Neural crest cell (in vitro differentiated cells): ENCODE measurements at places on chromosomes 2 and 18.

DNA sequence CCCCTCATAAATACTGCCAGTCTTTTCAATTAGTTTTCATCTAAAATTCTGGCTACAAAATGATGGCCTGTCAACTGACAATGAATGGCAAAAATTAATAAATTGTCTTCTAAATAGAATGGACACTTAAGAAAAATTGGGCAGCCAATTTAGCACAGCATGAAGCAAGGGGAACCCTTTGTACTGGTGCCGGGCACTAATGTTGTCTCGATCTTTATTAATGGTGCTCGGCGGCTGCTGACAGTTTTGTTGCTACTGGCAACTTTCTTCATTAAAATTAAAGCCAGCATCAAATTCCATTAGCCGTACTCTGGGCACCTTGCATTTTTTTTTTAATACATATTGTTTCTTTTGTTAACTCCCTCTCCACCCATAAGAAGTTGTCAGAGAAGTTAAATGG, 309.3 kb downstream of the GBX2 start:
- peaks cover 59% of the 10 kb centered on the region for H3K4me1 ChIP-seq
- H3K36me3 ChIP-seq, result peaks cover 3% of the 10 kb centered on the region
- H3K27me3 ChIP-seq, result no peaks in the 10 kb centered on the region
- no peak overlapping the region for H3K4me3 ChIP-seq
- H3K27ac ChIP-seq, result no peak overlapping the region

GRCh38 chr2:85248773-85249509, 78.8 kb downstream of the TGOLN2 start:
- H3K4me1 ChIP-seq, result peaks cover 79% of the 10 kb centered on the region
- H3K27me3 ChIP-seq, result no peaks in the 10 kb centered on the region
- no peak for DNase-seq
- no peak overlapping the region for H3K4me3 ChIP-seq
- peak overlapping the region; percentile 54 for H3K27ac ChIP-seq

GRCh38 chr2:206212673-206213513, 53.2 kb downstream of the EEF1B2 start:
- H3K27me3 ChIP-seq, result no peaks in the 10 kb centered on the region
- peaks cover 27% of the 10 kb centered on the region for H3K4me1 ChIP-seq
- no peak for DNase-seq
- peaks cover 2% of the 10 kb centered on the region for H3K36me3 ChIP-seq
- H3K4me3 ChIP-seq, result peak overlapping the region; percentile 68

DNA sequence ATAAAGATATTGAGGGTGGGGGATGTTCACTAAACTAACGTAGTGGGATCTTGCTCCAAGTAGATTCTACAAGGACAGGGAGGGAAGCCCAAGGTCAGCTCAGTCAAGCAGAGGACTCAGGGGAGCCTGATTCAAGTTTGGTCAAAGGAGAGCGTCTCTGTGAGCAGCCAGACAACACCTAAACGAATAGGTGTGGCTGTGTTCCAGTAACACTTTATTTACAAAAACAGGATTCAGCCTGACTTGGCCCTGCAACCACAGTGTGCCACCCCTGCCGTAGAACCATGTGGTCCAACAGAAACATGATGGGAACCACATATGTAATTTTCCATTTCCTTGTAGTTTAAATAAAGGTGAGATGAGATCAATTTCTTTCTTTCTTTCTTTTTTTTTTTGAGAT, 18.1 kb upstream of the FZD5 start:
- no peaks in the 10 kb centered on the region for H3K36me3 ChIP-seq
- no peak overlapping the region for H3K27ac ChIP-seq
- H3K4me1 ChIP-seq, result peaks cover 5% of the 10 kb centered on the region
- H3K4me3 ChIP-seq, result no peak overlapping the region

- no peaks in the 10 kb centered on the region for H3K4me1 ChIP-seq
- H3K36me3 ChIP-seq, result no peaks in the 10 kb centered on the region
- H3K27me3 ChIP-seq, result no peaks in the 10 kb centered on the region
- no peak for DNase-seq
- H3K4me3 ChIP-seq, result no peak overlapping the region
- no peak overlapping the region for H3K27ac ChIP-seq
Measured at GRCh38 chr2:233964581-233964980, 47.4 kb downstream of the TRPM8 start.

GRCh38 chr2:235729557-235729947, 235.7 kb downstream of the AGAP1 start:
- H3K4me3 ChIP-seq, result no peak overlapping the region
- peaks cover 53% of the 10 kb centered on the region for H3K4me1 ChIP-seq
- H3K27me3 ChIP-seq, result no peaks in the 10 kb centered on the region
- peaks cover 9% of the 10 kb centered on the region for H3K36me3 ChIP-seq

- H3K27ac ChIP-seq, result no peak overlapping the region
- peaks cover 3% of the 10 kb centered on the region for H3K27me3 ChIP-seq
- H3K4me3 ChIP-seq, result no peak overlapping the region
- no peak for DNase-seq
Measured at GRCh38 chr2:140383781-140384180, 1603.6 kb upstream of the NXPH2 start.

GRCh38 chr2:235595422-235596010, 101.7 kb downstream of the AGAP1 start:
- H3K27ac ChIP-seq, result no peak overlapping the region
- DNase-seq, result peak; percentile 75
- no peaks in the 10 kb centered on the region for H3K27me3 ChIP-seq
- no peak overlapping the region for H3K4me3 ChIP-seq
- H3K4me1 ChIP-seq, result peaks cover 22% of the 10 kb centered on the region

DNA sequence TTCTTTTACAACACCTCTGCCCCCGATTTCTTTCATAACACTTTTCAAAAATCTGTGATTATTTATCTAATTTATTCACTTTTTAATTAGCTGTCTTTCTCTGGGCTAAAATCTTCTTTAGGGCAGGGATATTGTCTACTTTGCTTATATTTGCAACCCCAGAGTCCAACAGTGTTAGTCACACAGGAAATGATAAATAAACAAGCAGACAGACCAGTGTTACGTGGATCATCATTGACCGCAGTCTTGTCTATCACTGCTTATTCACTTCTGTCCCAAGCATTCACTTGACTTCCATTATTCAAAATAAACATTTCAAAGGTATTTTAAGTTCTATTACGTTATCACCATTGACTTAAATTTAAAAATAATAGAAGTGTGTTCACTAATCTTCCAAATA, 237.6 kb upstream of the UBE2E3 start:
- DNase-seq, result no peak
- no peak overlapping the region for H3K27ac ChIP-seq
- H3K4me1 ChIP-seq, result no peaks in the 10 kb centered on the region
- H3K27me3 ChIP-seq, result no peaks in the 10 kb centered on the region

GRCh38 chr2:14633061-14633460, 544 bp downstream of the LRATD1 start:
- H3K4me1 ChIP-seq, result peaks cover 14% of the 10 kb centered on the region
- DNase-seq, result peak; percentile 3
- H3K36me3 ChIP-seq, result no peaks in the 10 kb centered on the region

DNA sequence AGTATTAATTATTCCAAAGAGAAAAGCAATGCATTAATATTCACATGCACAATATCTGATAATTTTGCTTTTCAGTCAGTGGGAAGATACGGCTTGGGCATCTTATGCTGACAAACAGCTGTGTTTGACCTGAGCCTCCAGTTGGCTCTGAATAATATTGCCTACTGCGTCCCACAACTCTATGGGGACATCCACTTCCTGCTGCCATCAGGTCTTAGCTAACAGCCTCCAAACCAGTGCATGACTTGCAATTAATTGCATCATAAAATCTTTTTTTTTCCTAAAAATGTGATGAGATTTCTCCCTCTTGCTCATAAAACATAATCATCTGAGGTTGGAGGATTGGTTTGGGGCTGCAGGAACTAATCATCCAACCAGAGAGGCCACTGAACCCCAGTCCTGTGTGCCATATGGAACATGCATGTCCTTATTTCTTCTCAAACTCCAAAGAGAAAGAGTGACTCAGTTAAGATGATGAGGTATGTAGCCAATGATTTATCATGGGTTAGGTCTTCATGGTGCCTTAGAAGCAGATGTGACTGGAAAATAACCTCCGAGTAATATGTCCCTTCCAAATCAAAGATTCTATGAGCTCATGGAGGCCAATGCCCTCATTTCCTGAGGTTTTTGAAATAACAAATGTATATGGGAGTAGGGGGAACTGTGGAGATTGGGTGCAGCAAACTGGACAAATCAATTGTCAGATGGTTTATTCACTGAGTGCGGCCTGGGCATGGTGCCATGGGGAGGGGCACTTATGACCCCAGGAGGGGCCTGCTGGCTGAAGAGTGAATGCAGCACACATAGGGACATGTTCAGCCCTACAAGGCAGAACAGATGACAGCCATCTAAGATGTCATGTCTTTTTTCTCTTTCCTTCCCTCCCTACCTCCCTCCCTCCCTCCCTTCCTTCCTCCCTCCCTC, 39.4 kb downstream of the EDAR start:
- H3K27me3 ChIP-seq, result peaks cover 4% of the 10 kb centered on the region
- no peaks in the 10 kb centered on the region for H3K4me1 ChIP-seq
- no peak overlapping the region for H3K27ac ChIP-seq

- H3K4me3 ChIP-seq, result no peak overlapping the region
- peak overlapping the region; percentile 95 for H3K27ac ChIP-seq
- no peaks in the 10 kb centered on the region for H3K27me3 ChIP-seq
- DNase-seq, result peak; percentile 55
- H3K4me1 ChIP-seq, result peaks cover 53% of the 10 kb centered on the region
- H3K36me3 ChIP-seq, result no peaks in the 10 kb centered on the region
Measured at GRCh38 chr2:15748736-15749323, 157.2 kb downstream of the DDX1 start.

- H3K36me3 ChIP-seq, result no peaks in the 10 kb centered on the region
- H3K4me1 ChIP-seq, result peaks cover 13% of the 10 kb centered on the region
- H3K27me3 ChIP-seq, result no peaks in the 10 kb centered on the region
- H3K4me3 ChIP-seq, result no peak overlapping the region
- DNase-seq, result no peak
Measured at GRCh38 chr2:173982918-173983317, 17.7 kb upstream of the SP3 start.

DNA sequence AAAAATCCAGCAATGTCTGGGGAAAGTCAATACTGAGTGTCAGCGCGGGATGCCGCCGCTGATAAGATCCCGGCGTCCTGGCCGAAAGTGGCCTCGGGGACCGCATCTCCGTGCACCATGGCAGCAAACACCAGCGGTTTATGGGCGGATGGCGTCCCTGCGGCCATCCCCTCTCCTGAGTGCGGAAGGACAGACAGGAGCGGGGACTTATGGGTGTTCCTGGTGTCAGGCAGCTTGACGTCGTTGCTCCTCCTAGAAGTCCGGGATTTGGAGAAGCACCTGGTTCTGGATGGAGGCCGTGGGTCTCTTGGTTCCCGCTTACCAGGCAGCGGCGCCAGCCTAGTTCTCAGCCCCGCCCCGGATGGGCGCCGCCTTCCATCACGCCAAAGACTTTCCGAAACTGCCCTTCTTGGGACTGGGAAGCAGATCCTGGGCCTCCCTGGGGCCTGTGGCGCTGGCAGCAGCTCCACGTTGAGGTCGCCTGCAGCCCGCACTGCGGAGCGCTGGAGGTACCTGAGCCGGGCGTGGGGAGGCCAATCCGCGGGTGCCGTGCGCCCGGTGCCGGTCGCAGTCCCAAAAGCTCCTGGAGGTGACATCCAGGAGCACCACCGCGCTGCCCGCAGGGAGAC, 119.1 kb downstream of the CCDC74A start:
- peaks cover 7% of the 10 kb centered on the region for H3K4me1 ChIP-seq
- H3K27ac ChIP-seq, result no peak overlapping the region
- H3K27me3 ChIP-seq, result peaks cover 13% of the 10 kb centered on the region
- DNase-seq, result no peak
- H3K4me3 ChIP-seq, result no peak overlapping the region

GRCh38 chr2:45612285-45612684, 1.2 kb upstream of the SRBD1 start:
- DNase-seq, result no peak
- H3K4me3 ChIP-seq, result peak overlapping the region; percentile 99
- H3K27ac ChIP-seq, result no peak overlapping the region

DNA sequence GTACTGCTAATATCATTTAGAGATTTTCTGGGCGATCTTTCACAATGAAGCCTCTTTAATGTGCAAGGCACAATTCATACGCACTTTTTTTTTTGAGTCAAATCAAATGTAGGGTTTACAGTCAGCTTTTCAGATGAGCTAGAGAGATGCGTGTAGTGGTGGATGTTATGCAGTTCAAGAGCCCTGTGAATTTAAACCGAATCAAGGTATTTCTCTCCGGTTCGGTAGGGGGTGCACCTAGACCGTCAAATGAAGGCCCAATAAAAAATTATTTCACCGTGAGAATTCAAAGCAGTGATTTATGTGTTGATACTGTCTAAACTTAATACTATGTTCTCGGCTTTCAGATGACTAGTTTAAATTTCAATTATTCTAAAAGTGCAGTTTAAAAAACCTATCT, 1.1 kb downstream of the PTH2R start:
- H3K27ac ChIP-seq, result no peak overlapping the region
- peaks cover 8% of the 10 kb centered on the region for H3K4me1 ChIP-seq
- peaks cover 52% of the 10 kb centered on the region for H3K27me3 ChIP-seq
- H3K4me3 ChIP-seq, result peak overlapping the region; percentile 42

DNA sequence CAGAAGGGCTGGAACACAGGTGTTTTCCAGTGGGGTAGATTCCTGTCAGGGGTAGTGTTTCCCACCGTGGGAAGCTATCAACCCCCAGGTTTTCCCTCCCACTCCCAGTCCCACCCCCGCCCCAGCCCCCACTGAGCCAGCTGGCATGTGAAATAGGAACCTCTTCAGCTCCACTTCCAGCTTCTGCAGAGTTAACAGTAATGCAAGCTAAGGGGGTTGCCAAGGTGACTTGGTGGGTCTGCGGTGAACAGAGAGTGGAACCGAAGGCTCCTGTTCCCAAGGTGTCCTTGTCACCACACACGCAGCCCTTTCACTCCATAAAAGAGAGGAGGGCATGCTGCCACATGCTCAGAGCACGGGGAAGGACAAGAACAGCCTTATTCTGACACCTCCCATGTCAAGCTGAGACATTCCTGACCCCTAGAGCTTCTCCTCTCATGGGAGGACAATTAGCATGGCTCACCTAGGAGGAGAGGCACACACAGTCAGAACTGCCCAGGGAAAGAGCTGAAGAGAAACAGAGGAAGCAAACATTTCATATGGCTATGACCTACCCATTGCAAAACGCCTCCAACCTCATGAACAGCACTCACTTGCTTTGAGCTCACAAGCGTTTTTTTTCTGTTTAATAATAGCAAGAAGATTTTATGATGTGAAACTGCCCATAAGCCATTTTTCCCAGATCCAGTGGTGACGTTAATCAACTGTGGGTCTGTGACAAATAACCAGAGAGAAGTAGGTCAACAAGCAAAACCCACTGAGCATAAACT, 39.8 kb upstream of the TBC1D8 start:
- no peak for DNase-seq
- peaks cover 4% of the 10 kb centered on the region for H3K27me3 ChIP-seq
- H3K4me1 ChIP-seq, result peaks cover 3% of the 10 kb centered on the region
- no peak overlapping the region for H3K4me3 ChIP-seq
- no peak overlapping the region for H3K27ac ChIP-seq

GRCh38 chr2:42051543-42052235, 3.9 kb downstream of the PKDCC start:
- DNase-seq, result no peak
- peak overlapping the region; percentile 92 for H3K27ac ChIP-seq
- H3K27me3 ChIP-seq, result peaks cover 11% of the 10 kb centered on the region
- peak overlapping the region; percentile 96 for H3K4me3 ChIP-seq
- no peaks in the 10 kb centered on the region for H3K36me3 ChIP-seq

GRCh38 chr18:52950155-52950554, 610.2 kb downstream of the DCC start:
- no peaks in the 10 kb centered on the region for H3K4me1 ChIP-seq
- no peaks in the 10 kb centered on the region for H3K36me3 ChIP-seq
- no peak overlapping the region for H3K4me3 ChIP-seq
- H3K27ac ChIP-seq, result no peak overlapping the region
